ENCODE measurements at places on chromosomes 6 and 20.
A peak's percentile ranks its signal among the peaks of the same experiment; 100 is the strongest.

DNA sequence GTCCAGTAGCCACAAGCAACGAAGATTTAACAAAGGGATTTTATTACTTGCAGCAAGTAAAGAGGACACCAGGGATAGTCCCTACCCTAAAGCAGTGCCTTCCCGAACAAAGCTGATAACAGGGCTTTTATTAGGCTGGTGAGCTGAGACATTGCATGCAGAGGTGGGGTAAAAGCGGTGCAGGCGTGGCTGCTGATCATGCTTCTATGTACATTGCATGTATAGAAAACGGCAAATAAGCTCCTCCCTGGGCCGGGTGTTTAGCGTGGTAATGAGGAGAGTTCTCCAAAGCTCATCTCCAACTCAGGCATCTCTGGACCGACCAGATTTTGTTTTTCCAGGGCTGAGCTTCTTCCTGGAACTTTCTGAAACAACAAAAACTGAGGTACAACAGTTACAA, 83.5 kb upstream of the CDH4 start:
- DNase-seq: no peak

GRCh38 chr6:87241304-87241703, 81.1 kb upstream of the SMIM8 start:
- DNase-seq: no peak

DNA sequence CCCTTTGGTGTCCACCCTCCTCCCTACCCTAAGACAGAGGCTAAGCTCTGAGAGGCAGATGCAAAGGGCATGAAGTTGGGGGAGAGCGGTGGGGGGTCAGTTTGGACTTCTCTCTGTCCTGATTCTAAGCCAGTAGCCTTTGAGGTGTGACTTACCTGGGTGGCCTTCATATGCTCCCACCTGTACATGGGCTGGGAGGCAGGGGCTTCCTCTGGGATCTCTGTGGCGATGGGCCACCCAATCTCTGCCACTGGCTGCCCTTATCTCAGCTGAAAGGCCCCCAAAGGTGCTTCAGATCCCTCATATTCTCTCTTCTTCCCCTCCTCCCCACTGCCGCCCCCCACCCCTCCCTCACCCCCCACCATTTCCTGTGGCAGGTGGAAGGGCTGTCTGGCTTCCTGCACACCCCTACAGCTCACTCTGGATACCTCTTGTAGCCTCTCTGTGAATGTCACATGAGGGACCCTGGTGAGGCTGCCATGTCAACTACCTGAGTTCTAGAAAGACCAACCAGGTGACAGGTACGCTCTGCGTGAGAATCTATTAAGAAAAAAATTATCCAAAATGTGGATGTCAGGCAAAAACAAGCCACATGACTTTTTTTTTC, 34.0 kb downstream of the PNLDC1 start:
- no peak for DNase-seq

DNA sequence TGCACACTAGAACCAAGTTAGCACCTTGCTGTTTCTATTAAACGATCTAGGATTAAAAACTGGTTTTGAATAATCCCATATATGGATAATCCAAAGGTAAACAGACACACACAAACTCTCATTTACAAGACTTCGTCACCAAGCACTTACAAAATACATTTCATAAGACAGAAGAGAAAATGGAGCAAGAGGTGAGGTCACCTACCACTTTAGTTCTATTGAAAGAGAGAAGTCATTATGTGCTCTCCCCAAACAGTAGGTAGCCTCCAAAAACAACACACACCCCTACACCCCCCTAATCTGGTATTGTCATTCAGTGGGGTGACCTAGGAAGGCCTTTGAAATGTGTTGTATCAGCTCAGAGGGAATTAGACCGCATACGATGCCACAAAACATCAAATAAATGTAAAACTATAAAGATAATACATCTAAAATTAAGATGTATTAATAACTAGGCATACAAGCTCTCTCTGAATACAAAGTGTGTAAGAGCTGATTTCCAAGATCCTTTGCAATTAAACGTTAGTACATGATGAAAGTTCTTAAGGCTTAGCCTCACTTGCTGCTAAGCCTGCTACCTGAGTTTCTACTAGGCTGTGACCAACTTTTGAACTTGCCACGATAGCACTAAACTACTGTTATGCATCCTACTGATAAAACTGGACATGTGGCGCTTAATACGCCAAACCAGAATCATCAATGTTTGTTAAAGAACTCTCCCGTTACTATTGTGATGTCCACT, 1.6 kb downstream of the SRPK1 start:
- DNase-seq: no peak

GRCh38 chr20:62496568-62497218, 20.9 kb upstream of the GATA5 start:
- DNase-seq: no peak

- DNase-seq: no peak
Measured at GRCh38 chr6:36838896-36839748, at the start of gene CPNE5. CPNE5 (minus strand) TSS chr6:36839444; CDS start chr6:36839377, 67 bp downstream.

GRCh38 chr6:99416892-99417767, 8.0 kb downstream of the PNISR start:
- DNase-seq: no peak

GRCh38 chr6:15935661-15936060, 193.2 kb upstream of the MYLIP start:
- DNase-seq: no peak

GRCh38 chr20:16749573-16749972, 1.4 kb downstream of the OTOR start:
- DNase-seq: no peak

DNA sequence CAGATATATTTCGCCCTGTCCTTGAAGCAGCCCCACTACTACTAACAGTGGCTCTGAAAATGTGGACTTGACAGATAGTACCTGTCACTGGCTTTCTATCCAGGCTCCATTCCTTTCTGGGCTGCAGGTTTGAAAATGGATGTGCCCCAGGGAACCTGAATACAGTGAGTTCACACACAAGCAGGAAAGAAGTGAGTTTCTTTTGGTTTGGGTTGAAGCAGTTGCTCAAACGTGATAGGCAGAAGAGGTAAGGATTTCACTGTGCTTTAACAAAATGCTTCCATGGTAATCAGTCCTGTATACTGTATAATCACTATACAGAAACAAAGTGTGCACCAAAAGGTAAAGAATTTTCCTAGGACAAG, 382.9 kb downstream of the PRKN start:
- no peak for DNase-seq

DNA sequence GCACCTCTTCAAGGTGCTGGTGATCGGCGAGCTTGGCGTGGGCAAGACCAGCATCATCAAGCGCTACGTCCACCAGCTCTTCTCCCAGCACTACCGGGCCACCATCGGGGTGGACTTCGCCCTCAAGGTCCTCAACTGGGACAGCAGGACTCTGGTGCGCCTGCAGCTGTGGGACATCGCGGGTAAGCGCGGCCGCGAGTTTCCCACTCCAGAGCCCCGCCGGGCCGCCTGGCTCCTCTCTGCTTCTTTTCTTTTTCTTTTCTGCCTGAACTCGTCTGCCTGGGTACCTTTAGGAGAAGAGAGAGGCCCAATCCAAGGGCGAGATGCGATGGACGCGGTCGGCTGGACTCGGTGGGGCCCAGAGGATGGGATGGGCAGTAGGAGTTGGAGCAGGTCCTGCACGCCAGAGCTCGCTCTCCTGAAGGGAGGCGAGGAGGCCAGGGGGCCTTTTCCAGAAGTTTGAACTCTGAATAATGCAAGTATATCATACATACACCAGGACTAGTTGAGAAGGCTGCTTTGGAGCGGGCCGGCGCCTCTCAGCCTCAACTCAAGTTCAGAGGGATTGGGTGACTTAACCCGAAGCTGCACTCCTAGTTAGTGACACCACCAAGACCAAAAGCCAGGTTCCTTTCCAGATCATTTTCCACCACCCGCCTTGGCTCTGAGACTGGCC, 445 bp downstream of the RAB32 start:
- no peak for DNase-seq

GRCh38 chr20:64142590-64142989, 21.7 kb upstream of the MYT1 start:
- DNase-seq: no peak

DNA sequence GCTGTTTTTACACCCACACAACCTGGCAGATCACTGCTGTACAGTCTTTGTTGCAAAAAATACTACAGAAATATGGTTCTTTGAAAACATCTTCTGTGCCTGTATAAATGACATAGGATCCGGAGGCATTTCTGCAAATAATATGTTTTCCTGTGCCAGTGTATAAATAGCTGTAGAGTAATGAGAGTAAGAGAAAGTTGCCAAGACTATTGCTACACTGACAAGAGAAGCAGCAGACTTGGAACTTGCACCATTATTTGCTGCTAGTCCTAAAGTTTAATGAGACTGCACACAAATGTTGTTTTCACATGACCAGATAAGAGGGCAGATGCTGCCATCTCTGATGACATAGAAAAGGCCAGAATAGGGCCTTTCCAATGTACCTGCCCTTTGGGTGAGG, 50.0 kb upstream of the DTNBP1 start:
- no peak for DNase-seq

GRCh38 chr20:14556206-14556605, 218.8 kb upstream of the FLRT3 start:
- DNase-seq: no peak

GRCh38 chr6:109595998-109596397, 95.0 kb downstream of the AK9 start:
- DNase-seq: peak; percentile 9

DNA sequence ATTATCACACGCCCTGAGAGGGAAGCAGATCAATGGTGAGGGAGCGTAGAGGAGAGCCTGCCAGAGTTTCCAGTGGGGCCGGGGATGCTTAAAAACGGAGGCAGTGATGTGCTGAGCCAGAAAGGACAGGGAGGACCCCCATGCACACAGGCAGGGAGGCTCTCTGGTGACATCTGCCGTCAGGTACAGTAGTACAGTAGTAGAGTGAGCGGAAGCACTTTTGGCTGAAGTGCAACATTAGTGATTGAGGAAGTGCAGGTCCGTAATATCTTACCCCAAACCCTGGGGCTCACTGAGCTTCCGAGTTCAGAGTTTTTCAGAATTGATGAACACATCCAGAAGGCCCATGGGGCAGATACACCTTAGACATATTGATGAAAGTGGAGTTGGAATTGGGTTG, 42.1 kb downstream of the GFRA4 start:
- no peak for DNase-seq

GRCh38 chr6:34583461-34583860, 27.3 kb upstream of the SPDEF start:
- no peak for DNase-seq

GRCh38 chr20:22425344-22426295, 158.8 kb downstream of the FOXA2 start:
- no peak for DNase-seq

DNA sequence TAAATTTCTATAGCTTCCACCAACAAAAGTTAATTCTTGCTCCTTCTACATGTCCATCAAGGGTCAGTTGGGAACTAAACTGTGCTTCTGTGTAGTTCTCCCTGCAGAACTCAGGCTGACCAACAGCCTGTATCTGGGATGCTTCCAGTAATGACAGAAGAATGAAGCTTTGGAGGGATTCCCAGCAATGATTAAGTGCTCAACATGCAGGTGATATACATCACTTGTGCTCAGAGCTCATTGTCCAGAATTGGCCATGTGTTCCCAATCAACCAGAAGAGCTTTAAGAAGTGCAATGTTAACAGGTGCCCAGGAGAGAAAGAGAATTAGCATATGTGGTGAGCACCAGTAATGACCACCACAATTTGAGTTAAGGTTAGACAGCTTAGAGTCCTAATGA, 37.4 kb upstream of the SNRPB2 start:
- DNase-seq: no peak

- peak; percentile 11 for DNase-seq
Measured at GRCh38 chr6:11208267-11208666, 24.2 kb downstream of the NEDD9 start.

DNA sequence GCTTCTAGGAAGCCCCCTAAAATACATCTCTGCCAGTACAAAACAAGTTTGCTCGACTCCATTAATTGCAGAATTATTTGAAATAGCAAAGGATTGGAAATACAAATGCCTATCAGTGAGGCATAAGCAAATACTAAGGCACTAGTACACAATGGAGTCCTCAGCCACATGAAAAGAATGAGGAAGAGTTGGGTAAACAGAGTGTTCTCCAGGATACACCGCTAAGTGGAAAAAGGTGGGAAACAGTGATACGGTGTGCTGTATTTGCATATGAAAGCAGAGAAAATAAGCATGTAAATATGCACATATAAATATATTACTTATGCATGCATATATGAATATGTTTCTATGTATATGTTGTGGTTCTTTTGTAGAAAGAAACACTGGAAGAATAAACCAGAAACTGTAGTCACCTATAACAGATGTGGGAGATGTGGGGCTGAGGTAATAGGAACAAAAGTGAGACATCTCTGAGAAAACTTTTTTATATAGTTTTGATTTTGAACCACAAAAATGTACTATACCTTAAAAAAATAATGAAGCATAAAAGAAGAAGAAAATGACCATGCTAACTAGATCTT, 143.4 kb upstream of the MYLIP start:
- no peak for DNase-seq

GRCh38 chr6:43997345-43997677, 129.9 kb downstream of the MRPL14 start:
- no peak for DNase-seq

DNA sequence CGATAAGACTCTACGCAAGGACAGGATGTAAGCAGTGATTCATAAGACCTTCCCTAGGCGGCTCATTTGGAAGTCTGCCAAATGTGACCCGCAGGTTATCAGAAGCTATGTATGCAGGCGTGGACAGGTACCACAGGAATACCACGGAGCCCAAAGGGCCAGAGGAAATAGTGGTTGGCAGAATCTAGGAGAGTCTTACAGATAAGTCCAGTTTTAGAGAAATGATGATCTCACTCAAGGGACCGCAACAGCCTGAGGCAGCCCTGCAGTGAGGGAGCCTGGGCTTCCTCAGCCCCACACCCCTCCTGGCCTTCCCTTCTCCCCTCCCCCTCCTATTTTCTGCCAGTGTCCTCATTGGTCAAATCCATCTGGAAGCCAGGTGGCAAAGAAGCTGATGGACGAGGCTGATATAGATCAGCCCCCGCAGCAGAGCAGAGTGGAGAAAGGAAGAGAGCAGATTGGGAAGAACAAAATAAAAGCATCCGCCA, 110.6 kb downstream of the FNDC1 start:
- no peak for DNase-seq

DNA sequence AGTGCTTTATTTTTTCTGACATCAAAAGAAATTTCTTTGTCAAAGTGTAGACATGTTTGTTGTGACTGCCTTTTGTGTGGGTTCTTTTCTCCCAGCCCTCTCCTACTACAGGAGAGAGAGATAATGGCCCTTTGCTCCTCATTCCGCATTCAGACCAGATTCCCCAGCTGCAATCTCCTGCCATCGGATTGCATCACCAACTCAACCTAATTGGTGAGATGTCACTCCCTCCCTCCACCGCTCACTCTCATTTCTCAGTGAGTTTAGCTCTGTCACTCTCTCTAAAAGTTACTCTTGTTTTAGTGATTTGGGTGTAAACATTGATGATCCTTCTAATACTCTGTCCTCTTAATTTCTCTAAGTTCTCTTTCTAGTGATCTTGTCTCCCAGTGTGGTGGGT, 22.7 kb downstream of the UTRN start:
- DNase-seq: no peak

DNA sequence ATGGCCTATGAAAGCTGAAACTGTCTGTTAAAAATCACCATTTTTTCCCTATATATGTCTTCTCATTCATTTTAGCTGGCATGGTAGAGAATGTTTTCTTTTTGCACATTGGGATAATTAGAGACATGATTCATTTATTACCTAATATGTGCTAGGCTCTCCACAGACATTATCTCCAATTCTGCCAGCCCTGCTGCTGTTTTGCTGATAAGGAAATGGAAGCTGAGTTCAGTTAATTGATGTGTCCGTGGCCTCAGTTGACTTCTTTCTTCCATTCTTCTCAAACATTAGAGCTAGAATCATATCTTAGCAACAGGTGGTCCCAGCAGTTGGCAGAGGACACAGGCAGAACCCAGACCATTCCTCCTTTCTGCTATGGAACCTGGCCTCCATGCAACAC, 644.1 kb upstream of the CITED2 start:
- DNase-seq: no peak
